ENCODE measurements at places on chromosomes 3 and 15.

DNA sequence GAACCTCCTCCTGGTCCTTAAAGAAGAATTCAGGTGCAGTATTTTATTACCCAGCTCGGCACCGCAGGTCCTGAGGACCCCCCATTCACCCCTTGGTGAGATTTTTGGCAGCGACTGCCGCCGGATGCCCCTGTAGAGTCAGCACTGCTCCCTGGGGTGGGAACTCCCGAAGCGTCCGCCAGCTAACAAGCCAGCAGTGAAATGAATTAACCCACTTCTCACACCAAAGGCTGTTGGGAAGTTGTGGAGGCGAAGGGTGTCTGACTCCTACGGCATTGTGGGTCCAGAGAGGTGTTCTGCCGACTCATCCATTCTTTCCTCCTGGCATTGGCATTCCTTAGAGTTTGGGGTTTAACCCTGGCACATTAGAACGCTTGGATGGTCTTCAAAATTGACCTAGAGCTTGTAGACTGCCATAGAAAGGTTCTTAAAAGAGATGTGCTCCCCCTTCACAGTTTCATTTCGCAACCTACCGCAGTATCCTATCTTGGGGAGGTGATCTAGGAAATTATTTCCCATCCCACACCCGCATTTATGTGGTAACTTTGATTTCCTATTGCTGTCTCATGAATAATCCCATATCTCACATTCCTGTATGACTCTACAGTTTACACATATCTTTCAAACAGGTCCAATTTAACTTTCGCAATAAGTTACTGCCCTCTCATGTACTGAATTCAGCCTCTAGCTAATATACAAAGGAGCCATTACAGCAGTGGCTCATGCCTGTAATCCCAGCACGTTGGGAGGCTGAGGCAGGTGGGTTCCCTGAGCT lies 879 bp upstream of the EIF5A2 start:
- no peak for DNase-seq

GRCh38 chr3:194489736-194490612 lies 3.2 kb upstream of the ATP13A3 start:
- no peak for DNase-seq

DNA sequence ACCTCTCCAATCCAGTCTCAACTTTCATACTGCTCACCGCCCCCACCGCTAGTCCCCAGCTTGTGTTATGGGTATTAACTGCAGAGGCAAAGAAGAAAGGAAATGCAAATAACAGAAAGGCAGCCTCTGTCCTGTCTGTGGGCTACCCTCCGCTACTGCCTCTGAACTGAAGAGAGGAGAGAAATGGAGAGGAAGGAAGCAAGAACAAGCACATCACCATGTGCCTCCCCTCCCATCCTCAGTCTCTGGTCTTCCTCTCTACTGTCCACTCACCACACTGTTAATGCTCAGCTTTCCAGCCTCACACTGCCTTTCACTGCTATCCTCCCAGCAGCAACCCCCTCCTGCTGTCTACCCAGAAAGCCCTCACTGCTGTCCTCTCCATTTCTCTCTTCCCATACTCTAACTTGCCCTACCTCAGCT lies 139.0 kb upstream of the SLC2A2 start:
- no peak for DNase-seq

- no peak for DNase-seq
These were observed 4.0 kb upstream of the IL17RD start for GRCh38 chr3:57169108-57169507.

Measured in NCI-H1417 (cell line).